ENCODE measurements at places on chromosomes 4 and X.

DNA sequence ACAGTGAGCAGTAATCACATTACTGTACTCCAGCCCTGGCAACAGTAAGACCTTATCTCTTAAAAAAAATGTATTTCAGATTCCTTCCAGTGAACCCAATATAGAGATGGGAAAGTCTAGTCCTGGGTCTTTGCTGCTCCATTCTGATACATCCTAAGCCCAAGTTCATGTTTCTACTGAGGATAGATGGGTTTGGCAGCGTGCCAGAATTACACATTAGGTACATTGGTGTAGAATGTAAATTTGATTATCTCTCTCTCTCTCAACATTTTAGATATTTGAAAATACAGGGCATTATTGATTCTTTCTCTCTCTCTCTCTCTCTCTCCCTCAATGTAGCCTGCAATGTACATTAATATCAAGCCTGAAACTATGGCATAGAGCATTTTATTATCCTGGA, 43.5 kb upstream of the ZNF330 start:
- DNase-seq: no peak

DNA sequence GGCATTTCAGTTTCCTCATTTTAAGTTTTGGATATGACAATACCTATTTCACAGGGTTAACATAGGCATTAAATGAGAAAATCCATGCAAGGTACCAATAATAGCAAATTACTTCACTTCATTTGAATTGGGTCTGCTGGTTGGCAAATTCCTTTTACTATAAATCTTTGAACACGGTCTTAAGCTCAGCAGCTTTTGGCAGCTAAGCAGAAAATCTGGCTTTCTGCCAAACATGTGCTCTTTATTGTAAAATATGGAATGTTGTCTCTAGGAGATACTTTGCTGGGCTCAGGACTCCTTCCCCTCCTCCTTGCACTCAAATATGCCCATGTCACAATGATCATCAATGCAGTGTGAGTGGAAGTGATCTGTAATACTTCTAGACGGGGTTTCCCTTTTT, 16.8 kb upstream of the DMP1 start:
- no peak for DNase-seq

GRCh38 chrX:97756879-97757278, 873.2 kb downstream of the RPA4 start:
- no peak for DNase-seq

DNA sequence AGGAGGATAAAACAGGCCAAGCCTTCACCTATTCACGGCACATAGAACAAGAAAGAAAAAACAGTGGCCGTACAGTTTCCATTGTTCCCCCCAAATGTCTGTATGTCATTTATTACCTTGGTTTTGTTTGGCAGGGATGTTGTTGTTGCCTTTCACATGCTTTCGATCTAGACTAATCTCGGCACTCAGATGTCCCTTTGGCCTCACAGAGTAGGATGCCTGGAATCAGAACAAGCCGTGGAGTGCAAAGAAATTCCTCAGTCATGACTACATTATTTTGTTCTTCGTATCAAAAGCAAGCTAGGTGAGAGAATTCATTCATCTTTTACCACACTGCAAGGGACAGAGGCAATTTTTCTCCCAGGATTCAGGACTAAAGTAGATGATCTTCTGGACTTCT, 106.9 kb downstream of the SMIM20 start:
- DNase-seq: no peak

DNA sequence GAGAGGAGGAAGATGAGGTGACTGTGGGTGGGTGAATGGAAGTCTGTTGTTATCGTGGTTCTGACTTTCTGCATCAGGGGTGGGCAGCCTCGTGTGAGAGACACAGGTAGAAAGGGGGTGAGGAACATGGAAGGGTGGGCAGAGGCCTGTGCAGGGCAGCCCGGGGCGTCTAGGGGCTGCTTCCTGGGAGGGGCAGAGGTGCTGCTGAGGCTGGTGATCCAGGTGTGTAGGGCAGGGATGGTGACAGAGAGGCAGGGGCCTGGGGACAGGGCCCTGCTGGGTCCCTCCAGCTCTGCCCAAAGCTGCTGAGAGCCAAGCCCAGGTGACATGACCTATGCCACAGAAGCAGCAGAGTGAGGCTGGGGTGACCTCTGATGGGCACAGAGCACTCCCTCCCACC, 89.7 kb upstream of the C4orf50 start:
- DNase-seq: no peak

- no peak for DNase-seq
Observed at GRCh38 chrX:103624111-103624510, 4.7 kb upstream of the TCEAL1 start.

- no peak for DNase-seq
Observed at GRCh38 chr4:41532882-41533281, 5.1 kb upstream of the LIMCH1 start.

GRCh38 chr4:84258905-84259830, 239.9 kb downstream of the NKX6-1 start:
- no peak for DNase-seq

DNA sequence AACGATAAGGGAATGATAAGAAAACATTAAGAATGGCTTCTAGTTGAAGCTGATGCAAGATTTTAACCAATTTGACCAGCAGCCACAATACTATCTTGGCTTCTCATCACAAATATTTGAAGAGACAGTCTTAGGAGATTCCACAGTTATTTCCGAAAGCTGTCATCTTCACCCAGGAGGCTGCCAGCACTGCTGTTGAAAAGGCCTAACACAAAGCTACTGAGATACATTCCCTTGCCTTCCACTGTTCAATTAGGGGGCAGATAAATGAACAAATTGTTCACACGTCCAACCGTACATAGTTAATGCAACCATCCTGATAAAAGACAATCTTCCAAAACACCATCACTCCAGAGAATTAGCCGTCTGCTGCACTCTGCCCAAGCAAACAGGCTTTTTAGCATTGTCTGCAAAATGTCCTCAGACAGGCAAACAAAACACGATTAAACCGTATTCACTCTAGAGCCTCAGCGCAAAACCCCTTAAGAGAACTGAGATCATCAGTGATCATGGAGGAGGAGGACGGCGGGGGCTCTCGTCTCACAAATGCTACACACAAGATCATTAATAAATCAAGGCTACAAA, 189.8 kb upstream of the PSAPL1 start:
- no peak for DNase-seq

- no peak for DNase-seq
Observed at GRCh38 chr4:162657966-162658365, 494.2 kb upstream of the FSTL5 start.

- no peak for DNase-seq
Observed at GRCh38 chr4:184447664-184448063, 26.7 kb downstream of the IRF2 start.

GRCh38 chrX:23435575-23435974, 100.9 kb downstream of the PTCHD1 start:
- DNase-seq: no peak

GRCh38 chrX:123648028-123648810, 84.6 kb downstream of the THOC2 start:
- DNase-seq: no peak

DNA sequence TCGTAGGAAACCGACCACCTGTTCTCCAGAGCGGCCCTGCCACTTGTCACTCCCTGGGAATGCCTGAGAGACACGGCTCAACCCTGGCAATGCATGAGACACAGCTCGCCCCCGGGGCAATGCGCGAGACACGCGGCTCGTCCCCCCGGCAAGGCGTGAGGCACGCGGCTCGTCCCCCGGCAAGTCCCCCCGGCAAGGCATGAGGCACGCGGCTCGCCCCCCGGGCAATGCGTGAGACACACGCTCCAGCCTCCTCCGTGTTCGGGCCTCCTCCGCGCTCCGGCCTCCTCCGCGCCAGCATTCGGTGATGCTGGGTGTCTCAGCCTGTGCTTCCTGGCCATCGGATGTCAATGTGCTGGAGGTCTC, 27.5 kb upstream of the CPLX1 start:
- DNase-seq: no peak

DNA sequence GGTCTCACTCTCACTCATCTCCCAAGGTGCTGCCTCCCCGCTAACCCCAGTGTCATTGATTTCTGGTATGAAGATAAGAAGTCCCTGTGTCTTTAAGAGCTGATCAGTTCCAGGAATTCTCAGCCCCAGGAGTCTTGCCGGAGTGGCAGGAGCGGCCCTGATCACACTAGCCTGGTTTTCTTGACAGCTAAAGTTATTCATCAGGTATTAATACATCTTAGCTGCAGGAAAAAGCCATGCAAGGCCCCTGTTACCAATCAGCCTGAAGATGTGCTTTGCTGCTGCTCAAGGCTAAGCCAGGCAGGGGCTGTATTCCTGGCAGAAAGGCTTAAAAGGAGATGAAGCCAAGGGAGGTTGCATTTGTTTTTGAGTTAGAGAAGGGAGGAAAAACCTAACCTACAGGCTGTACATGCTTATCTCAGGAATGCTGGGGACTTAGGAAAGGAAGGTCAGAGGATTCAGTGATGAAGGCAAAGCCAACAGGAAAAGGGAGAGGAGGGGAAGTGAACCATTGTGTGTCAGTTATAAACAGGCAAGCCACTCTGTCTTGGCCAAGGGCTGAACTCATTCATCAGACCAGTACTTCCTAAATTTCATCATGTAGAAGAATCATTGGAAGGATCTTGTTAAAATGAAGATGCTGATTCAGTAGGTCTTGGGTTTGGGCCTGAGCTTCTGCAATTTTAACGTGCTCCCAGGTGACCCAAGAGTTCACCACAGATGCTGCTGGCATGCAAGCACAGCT, 8.6 kb downstream of the SRPX start:
- no peak for DNase-seq

DNA sequence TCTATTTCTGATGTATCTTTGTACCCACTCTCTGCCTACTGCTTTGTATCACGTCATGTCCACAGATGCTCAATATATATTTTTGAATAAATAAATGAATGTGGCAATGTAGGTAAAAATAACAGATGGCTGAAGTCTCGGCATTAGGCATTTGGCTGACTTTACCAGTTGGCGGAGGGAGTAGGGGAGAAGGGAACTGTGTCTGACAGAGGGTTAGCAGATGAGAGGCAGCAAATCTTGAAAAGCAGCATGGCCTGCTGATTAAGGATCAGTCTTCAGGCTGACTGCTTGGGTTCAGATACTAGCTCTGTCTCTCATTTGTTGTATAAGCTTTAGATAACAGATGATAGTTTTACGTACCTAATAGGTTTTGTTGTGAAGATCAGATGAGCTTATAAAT, 31.9 kb upstream of the RASGEF1B start:
- DNase-seq: no peak

DNA sequence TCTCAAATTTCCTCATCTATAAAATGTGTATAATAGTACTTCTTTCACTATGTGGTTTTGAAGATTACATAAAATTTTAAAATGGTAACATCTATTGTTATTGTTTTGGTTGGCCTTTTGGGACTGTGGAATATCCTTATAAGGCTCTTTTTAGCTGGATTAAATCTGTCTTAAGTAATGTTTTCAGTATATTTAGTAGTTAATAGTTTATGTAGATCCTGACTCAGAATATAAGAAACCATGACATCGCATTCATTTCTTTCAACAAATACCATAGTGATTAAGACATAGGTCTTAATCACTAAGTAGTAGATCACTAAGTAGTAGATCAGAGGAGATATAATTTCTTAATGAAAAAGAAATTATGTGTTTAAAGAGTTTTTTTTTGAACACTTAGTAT, 48.5 kb downstream of the MRPL1 start:
- no peak for DNase-seq

DNA sequence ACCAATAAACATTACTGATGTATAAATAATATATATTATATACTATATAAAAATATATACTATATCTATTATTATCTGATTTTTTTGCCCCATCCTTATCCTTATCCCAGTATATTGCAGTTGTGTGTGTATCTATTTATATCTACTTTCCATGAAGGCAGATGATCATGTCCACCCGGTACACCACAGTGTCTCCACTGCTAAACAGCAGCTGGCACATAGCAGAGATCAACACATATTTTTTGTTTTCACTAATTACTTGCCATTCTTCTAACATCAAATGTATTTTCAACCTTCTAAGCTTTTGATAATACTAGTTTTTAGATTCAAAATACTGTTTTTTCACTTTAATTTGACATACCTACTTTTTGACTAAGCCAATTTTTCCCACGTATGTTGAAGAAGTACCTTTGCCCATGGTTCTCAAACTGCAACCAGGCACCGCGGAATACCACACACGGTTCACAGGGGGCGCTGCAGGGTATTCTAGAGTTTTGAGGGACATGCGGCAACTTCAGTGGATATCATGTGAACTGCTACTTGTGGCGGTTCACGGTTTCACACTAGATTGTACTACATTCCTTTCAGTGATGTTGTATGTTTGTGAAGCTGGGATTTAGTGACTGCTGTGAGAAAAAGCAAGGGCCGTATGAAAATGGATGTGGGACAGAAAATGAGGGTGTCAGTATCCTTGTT, 182.5 kb upstream of the NPY2R start:
- no peak for DNase-seq

GRCh38 chr4:104631000-104631399, 136.3 kb upstream of the CXXC4 start:
- no peak for DNase-seq

- DNase-seq: no peak
Observed at GRCh38 chrX:119948381-119948780, 4.8 kb upstream of the NKAP start.

DNA sequence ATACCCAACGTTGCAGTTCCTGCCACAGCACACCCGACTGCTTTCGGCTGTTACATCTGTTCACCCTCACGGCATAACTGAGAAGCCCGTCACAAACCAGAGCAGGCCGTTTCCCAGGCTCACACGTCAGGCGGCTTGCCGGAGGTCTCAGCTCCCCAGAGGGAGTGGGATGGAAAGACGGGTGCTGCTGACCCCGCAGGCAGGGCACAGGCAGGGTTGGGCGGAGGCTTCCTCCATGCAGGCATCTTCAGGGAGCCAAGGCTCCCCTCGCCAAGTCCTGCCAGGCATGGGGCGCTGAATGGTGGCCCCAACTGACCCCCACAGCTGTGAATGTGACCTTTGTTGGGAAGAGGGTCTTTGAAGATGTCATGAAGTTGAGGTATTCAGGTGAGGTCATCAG, 57.5 kb downstream of the ACOX3 start:
- no peak for DNase-seq

GRCh38 chr4:17309567-17310268, 202.2 kb downstream of the QDPR start:
- DNase-seq: no peak

GRCh38 chr4:28092610-28093009, 1232.0 kb downstream of the STIM2 start:
- DNase-seq: no peak

GRCh38 chr4:179695175-179695574, 2252.9 kb upstream of the AGA start:
- DNase-seq: no peak
